ENCODE measurements at places on chromosomes 16 and 17. TPM values are rescaled to one million over a fixed set of nuclear protein-coding genes. Genes with fewer than 3 reads are reported as not detected.

ACSM3 gene
- total RNA-seq: 5.1 TPM

HOXB6 gene
- total RNA-seq: 2.9 TPM

SLC6A4 gene
- total RNA-seq: 1.8 TPM

RUNDC3A gene
- total RNA-seq: 7.6 TPM

CACNG4 gene
- total RNA-seq: 2.0 TPM

MT1F gene
- total RNA-seq: 0.49 TPM

CD68 gene
- total RNA-seq: 9.2 TPM

CD7 gene
- total RNA-seq: 0.30 TPM

CHST5 gene
- 0.10 TPM for total RNA-seq

SKAP1 gene
- total RNA-seq: 0.89 TPM

SRCAP gene
- total RNA-seq: 17.1 TPM

GAS2L2 gene
- total RNA-seq: not detected
